ENCODE measurements at places on chromosomes 7 and 10.

DNA sequence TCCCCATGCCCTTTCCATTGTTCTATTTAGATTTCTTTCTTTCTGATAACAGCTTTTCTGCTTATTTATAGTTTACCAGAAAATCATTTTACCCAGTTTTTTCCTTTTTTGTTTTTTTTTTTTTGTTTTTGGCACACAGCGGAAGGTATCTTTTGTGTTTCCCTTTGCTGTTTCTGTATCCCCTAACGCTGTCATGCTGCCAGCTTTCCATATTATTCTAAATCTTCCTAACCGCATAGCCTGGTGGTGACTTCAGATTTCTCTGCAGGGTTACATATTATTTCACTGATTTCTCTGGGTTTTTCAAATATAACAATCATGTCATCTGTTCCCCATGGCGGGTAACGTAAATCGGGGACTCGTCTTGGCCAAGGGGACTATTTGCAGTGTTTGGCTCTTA lies 4.0 kb upstream of the SLC29A4 start:
- DNase-seq = no peak

DNA sequence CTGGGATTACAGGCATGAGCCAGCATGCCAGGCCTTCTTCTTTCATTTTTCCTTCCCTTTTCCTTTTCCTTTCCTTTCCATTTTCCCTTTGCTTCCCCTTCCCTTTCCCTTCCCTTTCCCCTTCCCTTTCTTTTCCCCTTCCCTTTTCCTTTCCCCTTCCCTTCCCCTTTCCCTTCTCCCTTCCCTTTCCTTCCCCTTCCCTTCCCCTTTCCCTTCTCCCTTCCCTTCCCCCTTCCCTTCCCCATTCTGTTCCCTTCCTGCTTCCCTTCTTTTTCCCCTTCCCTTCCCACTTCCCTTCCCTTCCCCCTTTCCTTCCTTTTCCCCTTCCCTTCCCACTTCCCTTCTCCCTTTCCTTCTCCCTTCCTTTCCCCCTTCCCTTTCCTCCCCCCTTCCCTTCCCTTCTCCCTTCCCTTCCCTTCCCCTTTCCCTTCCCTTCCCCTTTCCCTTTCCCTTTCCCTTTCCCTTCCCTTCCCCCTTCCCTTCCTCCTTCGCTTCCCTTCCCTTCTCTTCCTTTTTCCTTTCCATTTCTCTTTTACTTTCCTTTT lies 712.2 kb upstream of the POM121L12 start:
- no peak for DNase-seq

DNA sequence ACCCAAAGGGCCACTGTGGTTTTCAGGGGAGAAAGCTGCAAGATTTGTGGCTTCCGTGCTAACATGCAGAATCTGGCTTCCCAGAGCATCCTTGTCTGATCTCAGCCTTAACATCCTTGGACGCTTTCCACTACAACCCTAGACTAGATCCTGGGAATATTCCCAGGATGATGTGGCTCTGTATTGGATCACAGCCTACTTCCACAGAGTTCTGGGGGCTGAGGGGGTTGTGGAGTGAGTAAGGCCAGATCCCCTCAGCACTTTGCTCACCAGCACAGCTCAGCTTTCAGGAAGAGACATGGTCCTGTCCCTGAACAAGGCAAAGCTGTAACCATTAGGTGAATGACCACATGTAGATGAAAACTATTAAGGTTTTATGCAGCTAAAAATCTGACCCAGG lies 241.3 kb upstream of the MYO3A start:
- DNase-seq = no peak

DNA sequence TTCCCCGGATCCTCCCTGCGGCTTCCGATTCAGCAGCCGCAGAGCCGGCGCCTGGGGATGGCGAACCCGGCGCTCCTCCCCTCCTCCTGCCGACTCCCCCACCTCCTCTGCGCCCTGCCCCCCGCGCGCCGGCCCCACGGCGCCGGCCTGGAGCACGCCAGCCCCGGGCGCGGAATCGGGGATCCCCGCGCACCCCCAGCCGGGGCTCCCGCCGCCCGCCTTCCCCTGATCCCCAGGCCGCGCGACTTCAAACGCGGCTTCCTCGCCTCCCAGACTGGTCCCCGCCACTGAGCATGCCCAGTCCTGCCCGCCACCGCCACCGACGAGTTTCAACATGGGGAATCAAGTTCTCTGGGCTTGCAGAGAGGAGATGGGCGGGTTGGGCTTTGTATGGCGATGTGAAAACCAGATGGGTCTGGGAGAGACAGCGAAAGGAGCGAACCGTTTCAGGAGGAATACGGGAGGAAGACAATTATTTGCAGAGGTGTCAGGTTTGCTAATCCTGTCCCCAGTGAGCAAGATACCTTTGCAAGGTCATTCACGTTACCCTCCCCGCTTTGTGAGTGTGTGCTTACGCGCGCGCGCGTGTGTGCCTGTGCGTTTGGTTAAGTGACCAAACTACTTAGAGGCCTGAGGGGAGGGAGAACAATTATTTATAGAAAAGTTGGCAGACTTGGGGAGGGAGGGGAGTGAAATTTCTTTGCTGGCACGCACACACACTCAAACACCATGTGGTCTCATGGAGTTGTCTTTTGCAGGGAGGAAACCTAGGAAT lies at the start of gene PANK1:
TSS of gene PANK1 (minus strand) at position 276 of the 775 bp plus-strand sequence. CDS start 351 bp downstream, outside the sequence.
- peak; percentile 95 for DNase-seq

DNA sequence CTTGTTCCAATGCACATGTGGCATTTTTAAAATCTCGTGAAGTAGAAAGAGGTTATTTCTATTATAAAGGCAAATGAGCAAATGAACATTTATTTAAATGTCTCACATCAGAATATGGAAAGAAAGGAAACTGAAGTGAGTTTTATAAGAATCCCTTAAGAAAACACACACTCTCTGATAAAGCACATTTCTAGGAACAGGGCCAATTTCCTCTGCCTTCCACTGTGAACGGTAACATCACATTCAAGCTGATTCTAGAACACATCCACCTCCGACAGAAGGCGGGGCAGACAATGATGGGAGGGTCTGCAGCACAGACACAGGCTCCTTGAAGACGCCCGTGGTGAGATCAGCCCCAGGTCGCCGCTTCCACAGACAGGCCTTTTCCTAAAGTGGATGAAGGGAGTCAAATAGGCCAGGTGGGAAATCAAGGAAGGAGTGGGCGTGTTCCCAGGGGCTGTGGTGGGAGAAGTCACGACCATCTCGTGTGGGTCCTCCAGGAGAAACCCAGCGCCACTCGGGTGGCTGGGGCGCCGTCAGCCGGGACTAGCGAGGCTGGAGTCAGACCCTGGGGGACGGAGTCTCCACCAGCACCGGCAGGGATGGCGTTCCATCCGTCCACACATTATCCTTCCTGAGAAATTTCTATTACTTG lies 31.1 kb downstream of the PITRM1 start:
- no peak for DNase-seq

DNA sequence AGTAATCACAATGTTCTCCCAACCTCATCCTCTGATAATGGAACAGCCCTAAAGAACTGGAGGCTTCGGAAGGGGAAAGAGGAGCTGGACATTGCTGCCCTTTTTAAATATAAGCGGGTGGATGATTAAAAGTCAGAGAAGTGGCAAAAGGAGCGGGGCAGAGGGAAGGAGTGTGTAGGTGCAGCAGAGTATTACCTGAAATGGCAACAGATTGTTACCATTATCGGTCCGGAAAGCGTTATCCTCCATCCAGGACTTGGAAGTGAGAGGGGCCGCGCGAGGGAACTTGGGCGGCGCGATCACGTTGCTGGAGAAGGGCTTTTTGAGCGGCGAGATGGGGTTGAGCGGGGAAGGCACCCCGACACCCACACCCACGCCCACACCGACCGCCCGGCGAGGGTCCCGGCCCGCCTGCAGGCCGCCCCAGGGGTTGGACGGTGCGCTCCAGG lies 51.7 kb downstream of the CPEB3 start:
- DNase-seq = no peak

DNA sequence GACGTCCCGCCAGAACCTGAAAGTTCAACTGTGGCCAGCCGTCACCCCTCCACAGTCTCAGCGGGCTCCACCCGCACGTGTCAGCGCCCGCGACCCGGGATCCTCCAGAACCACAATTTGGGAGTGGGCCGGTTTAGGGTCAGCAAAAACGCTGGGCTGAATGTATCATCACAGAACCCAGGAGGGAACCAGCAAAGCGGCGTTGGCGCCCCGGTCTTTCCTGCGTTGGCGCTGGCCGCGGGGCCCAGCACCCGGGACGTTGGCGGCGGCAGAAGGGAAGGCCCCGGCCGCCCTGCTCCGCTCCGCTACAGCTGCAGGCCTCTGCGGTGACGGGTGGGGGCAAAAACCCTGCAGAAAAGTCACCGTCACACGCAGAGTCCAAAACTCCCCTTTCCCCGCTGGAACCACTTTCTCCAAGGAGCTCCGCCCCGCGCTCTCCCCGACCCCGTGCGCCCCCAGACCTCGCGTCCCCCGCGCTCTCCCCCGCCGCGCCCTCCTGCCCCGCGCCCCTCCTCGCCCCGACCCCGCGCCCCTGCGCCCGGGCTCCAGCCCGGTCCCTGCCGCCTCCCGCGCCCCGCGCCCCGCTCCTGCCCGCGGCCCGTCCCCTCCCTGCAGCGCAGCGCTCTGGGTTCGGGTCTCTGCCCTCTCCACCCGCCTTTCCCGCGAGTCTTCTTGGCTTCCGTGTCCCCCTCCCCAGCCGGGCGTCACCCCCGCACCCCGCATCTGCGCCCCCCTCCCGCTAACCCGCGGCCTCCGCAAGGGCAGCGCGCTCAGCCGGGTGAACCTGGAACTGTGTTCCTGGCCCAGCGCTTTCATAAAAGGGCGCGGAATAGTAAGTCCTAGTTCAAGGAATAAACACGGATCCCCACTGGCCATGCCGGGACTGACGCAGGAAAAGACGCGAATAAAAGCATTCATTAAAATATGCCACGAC lies 24.0 kb upstream of the RNF32 start:
- peak; percentile 78 for DNase-seq

GRCh38 chr10:35545878-35546590 lies 59.1 kb upstream of the GJD4 start:
- no peak for DNase-seq

DNA sequence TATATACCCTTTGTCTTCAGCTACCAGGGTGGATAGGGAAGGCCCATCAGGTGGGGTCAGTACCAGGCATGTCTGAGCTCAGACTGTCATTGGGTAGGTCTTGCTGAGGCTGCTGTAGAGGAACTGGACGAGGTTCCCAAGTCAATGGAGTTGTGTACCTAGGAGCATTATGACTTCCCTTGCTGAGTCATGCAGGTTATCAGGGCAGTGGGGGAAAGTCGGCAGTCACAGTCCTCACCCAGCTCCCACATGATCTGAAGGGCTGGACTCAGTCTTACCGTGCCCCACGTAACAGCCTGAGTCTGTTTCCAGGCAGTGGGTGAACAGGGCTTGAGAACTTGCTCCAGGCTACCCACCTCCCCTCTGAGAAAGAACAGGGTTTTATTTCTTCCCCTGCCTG lies 260.8 kb upstream of the COBL start:
- no peak for DNase-seq

DNA sequence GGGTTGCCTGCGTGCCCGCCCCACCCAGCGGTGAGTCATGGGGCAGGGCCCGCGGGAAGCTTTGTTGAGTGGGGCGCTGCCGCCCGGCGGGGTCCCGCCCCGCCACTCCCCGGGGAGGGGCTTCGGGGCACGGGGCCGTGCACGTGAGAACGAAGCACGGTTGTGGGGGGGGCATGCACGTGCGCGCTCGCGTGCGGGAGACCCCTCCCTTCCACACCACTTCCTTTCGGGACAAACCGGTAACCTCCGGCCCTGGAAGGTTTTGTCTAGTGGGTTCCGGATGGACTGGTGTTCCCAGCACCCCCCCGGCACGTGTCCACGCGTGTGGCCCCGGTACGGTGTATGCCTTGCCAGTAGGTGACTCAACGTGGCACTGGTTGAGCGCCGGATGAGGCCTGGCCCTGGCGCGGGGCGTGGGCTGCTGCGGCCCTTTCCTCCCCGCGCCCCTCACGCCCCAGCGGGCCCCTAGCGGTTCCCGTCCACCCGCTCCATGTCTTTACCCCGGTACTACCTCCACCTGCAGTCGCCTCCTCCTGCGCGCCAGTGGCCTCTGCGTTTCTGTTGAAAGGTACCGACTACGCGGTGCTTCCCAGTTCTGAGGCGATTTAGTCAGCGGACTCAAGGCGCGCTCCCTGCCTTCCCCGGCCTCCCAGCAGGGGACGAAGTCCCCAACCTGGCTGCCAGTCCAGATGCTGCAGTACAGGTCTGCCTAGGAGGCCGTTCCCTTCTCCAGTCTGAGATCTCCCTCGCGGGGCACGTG lies 3.1 kb downstream of the ADIRF start:
- peak; percentile 84 for DNase-seq

- no peak for DNase-seq
These were observed 1.7 kb upstream of the RBM20 start for GRCh38 chr10:110642204-110643034.

DNA sequence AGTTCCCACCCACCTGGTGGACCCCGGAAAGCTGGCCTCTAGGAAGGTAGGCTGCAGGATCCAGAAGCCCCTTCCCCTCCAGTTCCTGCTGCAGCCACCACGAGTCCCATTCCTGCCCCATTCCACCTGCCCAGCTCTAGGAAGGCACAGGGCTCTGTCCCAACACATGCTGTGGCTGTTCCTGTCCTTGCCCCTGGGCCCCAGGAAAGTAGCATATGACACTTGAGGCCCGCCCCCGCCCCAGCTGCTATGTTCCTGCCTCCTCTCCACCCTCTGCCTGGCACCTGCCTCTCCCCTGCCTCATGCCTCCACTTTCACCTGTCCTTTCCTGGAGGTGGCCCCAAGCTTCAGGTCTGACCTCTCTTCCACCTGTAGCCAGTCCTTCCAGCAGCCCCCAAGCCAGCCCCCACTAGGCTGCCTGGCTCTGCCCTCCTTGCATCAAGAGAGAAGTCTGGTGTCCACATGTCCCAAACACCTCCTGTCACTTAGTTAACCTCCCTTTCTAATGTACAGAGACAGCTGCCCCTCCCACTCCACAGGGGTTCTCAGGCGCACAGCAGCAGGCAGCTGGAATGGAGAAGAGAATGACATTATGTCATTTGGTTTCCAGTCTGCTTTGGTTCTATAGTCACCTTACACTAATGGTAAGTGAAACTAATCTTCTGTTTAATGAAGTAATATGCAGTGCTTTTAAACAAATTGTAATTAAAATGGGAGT lies 22.7 kb downstream of the YKT6 start:
- DNase-seq = peak; percentile 70

GRCh38 chr10:20670579-20670978 lies 226.5 kb downstream of the NEBL start:
- no peak for DNase-seq

DNA sequence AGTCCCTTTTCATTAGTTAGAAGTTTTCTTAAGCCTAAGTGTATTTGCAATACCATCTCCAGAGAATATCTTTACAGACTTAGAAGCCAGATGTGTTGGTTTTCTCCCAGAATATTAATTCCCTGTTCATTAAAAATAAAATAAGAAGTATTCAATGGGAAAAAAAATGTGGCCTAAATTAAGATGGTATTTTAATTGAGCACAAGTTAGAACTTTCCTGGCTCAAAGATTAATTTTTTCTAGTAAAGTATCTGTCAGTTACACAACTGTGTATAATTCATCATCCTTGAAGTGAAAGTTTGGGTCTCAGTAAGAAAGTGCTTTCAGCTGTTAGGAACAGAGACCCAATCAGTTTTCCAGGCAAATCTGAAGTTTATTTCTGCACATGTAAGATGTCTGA lies 1179.5 kb upstream of the C7orf33 start:
- DNase-seq = no peak
